ENCODE measurements at places on chromosomes 3 and 15.

GRCh38 chr3:183260167-183260904 lies 7.3 kb downstream of the B3GNT5 start:
- no peak for DNase-seq

DNA sequence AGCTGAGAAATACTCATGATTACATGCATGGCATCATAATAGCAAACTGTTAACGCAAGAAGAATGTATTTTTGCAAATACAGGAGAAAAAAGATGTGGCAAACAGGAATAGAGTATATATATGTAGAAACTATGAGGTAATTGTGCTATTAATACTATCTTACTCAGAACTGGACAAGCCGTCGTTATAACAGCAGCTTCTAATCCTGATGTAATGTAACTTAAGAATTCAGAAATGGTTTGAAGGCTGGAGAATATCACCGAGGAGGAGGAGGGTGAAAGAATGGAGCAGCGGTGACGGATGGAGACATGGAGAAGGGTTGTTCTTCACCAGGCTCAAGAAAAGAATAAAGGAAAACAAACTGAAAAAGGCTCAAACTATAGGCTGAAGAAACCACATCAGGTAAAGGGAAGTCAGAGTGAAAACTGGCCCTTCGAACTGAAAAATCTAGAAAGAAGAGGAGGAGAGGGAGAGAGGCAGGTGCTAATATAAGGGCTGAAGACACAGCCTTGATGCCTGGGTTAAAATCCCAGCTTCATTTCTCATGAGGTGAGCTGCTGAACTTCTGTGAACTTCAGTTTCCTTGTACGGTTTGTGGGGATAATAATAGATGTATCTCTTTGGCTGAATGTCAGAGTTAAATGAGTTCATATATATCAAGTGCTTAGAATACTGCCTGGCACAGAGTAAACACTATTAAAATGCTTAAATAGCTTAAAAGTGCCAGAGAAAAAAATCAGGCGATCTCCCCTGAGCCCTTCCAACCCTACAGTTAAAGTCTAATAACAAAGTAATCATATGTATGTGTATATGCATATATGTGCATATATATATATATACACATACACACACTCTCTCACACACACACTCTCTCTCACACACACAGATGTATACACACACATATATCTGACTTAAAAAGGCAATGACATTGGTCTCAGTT lies 43.9 kb downstream of the GOLIM4 start:
- no peak for DNase-seq

- DNase-seq = no peak
Observed at GRCh38 chr15:80985981-80986380, 3.6 kb downstream of the MESD start.

GRCh38 chr15:81165535-81165934 lies 31.1 kb upstream of the IL16 start:
- no peak for DNase-seq

- DNase-seq = no peak
Observed at GRCh38 chr15:63030101-63030551, 12.4 kb upstream of the TPM1 start.

GRCh38 chr3:193240436-193240849 lies 579 bp upstream of the PLAAT1 start:
- no peak for DNase-seq

DNA sequence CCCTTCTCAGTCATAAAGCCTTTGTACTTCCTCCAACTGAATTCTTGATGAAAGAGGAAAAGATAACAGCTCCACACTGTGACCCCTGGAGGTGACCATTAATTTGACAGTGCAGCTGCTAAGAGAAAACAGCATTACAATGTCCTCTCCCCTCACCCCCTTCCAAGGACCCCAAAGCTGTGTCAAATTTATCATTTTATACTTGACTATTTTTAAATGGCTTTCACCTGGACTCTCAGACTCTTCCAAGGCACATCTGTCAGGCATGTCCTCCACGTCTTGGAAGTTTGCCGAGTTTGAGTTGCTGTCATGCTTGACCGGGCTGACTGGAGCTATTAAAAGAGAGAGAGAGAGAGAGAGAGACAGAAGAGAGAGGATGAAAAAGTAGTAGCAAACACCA lies 236.5 kb downstream of the WDR72 start:
- no peak for DNase-seq

GRCh38 chr3:58495101-58495500 lies 3.2 kb downstream of the KCTD6 start:
- DNase-seq = no peak

- no peak for DNase-seq
Observed at GRCh38 chr3:195170496-195170895, 100.5 kb downstream of the XXYLT1 start.

GRCh38 chr3:52330194-52330805 lies 14.2 kb downstream of the DNAH1 start:
- no peak for DNase-seq

DNA sequence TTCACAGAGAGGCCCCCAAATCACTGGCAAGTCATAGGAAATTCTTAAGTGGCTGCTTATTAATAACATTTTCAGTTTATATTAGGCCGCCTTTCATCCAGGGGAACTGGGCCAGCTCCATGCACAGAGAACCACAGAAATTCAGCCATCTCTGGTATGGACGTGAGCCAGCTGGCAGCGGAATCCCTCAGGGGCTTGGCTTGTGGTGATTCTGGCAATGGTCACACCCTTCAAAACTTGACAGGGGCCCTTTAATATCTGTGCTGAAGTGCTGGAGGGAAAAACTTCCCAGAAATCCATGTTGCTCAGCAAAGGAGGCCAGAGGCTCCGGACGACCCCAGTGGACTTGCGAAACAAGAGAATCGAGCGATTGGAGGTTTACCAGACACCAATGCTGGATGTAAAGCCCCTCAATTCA lies 11.3 kb downstream of the PRICKLE2 start:
- no peak for DNase-seq

GRCh38 chr3:141825216-141826011 lies 51.0 kb upstream of the ATP1B3 start:
- DNase-seq = no peak

DNA sequence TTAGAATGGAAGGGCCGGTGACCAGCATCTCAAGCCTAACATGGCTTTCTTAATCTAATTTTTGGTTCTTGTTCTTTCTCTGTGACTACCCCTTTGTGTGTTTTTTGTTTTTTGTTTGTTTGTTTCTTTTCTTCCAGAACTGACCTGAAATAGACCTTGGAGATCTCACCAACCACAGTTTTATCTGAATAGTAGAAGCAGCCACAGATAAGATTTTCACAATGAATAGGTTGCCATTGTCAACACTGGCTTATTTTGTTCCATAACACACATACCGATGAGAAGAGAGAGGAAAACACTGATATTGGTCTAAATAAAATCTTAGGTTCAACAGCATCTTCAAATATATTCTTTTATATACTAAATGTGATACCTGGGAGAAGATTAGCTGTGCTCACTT lies 11.5 kb downstream of the ILDR1 start:
- no peak for DNase-seq

GRCh38 chr3:12278566-12278965 lies 10.3 kb upstream of the PPARG start:
- no peak for DNase-seq

DNA sequence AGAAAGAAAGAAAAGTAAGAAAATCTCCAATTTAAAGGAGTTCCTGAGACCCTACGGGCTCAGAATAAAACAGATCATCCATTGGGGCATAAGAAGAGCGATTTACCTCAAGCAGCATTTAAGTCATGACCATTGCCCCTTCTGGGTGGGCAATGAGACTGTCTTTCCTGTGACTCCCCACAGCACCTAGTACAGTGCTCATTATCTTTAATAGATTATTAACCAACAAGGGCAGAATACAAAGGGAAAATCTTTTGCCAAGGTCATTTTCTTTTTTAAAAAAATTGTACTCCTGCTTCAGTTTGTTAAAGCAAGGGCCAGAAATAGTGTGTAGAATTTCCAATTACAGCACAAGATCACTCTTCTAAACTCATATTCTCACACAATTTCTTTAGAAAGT lies 443.3 kb upstream of the AGTR1 start:
- DNase-seq = no peak

- DNase-seq = no peak
Observed at GRCh38 chr15:65676123-65676522, 54.4 kb downstream of the SLC24A1 start.

DNA sequence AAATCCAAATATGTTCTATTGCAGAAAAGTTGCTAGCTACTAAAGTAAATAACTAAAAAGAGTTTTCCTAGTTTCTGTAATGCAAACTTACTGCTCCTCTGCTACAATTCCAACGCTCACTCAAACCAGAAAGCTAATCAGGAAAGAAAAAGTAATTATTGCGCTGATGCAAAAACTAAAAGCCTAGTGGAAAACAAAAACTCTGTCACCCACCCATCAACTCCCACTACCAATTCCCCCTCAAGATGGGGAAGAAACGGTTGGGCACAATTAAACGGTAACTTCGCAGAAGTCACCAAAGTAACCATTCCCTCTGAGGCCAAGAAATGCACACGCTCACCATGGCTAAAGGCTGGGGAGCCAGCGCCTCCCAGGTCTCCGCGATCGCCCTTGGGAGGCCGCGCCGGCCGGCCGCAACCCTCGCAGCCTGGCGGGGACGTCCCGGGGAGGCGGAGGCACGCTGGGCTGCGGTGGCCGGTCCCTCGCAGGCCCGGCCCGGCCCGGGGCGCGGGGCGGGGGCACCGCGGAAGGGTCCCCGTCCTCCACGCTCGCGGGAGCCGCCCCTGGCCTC lies 684 bp downstream of the SLTM start:
- DNase-seq = no peak

DNA sequence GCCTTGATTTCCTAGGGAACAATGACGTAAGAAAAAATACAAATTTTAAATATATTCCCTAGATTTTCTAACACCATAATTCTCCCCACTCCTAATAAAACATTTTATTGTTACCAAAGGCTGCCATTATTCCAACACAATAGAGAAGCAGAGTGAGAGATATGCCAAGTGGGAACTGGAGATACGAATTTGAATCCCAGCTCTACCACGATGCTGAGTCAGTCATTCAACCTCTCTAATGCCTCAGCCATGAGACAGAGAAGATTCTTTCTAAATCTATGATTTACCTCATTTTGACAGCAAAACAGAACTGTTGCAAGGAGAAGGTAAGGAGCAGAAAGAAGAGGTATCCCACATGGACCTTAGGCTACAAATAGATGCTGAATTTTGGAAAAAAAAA lies 112.5 kb downstream of the IGF2BP2 start:
- DNase-seq = no peak

GRCh38 chr3:145266368-145266767 lies 894.6 kb downstream of the PLOD2 start:
- no peak for DNase-seq

DNA sequence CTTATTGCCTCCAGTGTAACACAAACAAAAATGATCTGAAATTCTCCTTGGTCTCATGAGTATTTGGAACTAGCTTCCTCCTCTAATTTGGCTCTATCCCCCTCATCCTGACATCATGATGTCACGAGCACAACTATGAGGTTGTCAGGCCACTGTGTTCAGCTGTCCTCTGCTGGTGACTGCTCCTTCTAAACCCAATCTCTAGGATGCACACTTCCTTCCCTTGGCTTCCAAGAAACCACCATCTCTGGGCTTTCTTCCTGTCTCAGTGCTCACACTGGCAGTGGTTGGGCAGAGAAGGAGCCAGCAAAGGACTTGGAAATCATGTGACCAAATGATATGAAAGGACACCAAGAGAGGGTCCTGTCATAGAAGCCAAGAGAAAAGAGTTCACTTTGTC lies 30.7 kb upstream of the EIF1B start:
- no peak for DNase-seq

DNA sequence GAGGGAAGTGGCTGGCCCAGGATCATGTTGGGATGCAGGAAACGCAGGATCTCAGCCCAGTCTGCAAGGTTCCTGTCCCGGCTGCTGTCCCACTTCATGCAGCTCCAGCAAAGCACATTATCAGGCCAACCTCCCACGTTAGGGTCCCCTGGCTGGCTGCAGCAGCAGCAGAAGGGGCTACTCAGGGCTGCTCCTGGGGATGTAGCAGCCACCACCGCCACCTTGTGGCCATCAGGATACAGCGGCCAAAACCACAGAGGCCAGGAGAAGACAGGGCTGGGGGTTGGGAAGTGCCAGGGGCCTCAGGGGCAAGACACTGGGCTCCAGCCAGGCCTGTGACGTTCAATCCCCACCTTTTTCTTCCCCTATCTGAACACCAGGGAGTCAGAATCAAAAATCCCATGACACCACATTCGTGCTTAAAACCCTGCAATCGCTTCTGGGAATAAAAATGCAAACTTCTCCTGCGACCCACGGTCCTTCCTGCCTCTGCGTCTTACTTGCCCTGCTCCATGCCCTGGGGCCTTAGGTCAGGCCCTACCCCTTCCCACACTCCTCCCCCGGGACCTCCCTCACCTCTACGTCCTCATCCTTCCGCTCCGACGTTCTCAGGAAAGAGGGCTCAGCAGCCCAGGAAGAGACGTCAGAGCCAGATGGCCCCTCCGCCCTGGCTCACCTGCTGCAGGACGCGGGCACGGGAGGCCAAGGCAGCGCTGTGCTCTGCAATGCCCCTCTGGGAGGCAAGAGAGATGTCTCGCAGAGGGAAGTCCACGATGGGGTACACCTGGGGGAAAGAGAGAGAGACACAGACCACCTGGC lies 21.5 kb downstream of the SSUH2 start:
- DNase-seq = peak; percentile 58

DNA sequence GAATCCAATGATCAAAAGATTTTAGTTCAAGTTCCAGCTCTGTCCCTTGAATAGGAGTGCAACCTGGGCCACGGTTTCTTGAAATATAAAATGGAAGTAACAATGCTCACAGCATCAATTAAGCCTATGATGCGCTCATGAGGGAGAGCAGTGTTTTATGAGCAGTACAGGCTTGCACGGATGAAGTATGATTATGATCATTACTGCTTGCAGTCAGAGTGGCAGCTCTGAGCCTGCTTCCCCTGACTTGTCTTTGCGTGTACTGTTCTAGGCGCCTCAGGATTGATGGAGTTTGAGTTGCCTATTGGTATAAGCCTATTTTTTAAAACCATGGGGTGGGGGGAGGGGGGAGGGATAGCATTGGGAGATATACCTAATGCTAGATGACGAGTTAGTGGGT lies 37.0 kb downstream of the ITGB5 start:
- no peak for DNase-seq

DNA sequence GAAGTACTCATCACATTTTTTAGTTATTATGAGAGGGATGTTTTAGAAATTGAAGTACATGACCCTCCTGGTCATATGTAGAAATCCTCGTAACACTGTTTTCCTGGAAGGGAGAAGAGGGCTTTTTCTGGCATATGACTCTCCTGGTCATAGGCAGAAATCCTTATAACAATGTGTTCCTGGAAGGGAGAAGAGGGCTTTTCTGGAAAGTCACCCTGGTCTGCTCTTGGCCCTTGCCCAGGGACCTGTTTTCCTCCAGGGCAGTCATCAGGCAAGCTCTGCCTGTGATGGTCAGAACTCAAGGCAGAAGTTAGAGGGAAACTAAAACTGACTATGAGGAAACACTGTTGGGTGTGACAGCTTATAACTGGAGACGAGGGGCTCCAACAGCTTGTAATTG lies 27.7 kb downstream of the LAMP3 start:
- DNase-seq = no peak

- DNase-seq = no peak
Observed at GRCh38 chr15:77807611-77808010, 174.9 kb upstream of the LINGO1 start.

GRCh38 chr3:87958289-87958688 lies 100.5 kb downstream of the CGGBP1 start:
- no peak for DNase-seq
